ENCODE measurements at places on chromosomes 7 and 10.
A peak's percentile ranks its signal among the peaks of the same experiment; 100 is the strongest.

DNA sequence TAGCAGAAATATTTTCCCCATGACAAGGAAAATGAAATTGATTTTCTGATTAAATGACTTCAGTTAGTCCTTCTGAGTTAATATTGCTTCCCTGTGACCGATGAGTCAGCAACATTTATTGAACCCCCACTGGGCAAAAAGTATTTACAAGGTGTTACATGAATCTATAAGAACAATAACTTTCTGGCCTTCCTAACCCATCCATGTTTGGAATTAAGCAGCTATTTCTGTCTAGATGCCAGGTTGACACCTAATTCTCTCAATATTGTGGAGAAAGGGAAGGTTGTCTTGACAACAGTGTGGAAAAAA is 112.9 kb upstream of the JAZF1 start:
- DNase-seq, result no peak

DNA sequence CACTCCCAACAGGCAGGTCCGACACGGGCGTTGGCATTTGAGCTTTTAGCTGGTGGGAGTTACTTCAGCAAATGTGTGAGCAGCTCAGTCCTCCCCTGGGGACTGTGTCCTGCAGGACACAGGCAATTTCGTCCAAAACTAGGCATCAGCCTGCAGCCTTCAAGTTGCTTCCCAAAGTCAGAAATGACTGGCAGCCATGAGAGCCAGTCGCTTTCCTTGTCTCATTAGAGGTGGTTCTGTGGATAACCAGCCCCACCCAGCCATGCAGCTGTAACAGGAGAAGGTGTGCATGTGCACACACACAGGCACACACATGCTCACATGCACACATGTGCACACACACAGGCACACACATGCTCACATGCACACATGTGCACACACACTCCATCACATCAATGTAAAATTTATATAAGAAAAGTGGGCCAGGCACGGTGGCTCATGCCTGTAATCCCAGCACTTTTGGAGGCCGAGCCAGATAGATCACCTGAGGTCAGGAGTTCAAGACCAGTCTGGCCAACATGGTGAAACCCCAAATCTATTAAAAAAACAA is 138.8 kb upstream of the TCERG1L start:
- no peak for DNase-seq

GRCh38 chr10:85645926-85646711 is 720.5 kb downstream of the GRID1 start:
- no peak for DNase-seq

GRCh38 chr10:21502348-21502740 is 23.1 kb downstream of the SKIDA1 start:
- no peak for DNase-seq

GRCh38 chr7:18978108-18978495 is 139.3 kb downstream of the TWIST1 start:
- no peak for DNase-seq

DNA sequence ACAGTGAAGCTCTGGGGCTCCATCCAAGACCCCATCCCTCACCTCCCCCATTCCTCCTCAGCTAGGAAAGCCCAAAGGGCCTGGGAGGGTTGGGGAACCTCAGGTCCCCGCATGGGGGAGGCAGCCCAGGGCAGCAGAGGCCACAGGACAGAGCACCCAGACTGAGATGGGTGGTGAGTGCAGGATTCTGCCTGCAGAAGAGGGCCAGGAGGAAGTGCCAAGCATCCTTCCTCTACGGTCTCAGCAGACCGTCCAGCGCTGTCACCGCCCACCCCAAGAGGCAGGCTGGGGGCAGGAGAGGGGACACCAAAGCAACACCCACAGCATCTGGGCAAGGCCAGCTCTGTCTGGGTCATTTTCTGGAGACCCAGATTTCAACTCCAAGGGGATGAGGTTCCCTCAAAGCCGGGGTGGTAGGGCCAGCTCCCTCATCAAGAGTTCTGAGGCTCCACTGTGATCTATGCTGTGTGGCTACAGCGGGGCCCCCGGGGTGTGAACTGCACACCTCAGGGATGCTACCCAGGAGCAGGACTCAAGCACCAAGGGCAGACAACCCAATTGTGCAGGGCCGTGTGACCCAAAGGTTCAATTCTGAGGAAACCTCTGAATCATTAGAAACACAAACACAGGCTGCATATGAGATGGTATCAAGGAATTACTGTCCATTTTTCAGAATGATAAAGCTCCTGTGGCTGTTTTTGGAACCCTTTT is 46.8 kb downstream of the CAMK2B start:
- DNase-seq, result peak; percentile 34

- DNase-seq, result peak; percentile 65
These were observed 23.2 kb upstream of the ZNF32 start for GRCh38 chr10:43671659-43672531.

- no peak for DNase-seq
These were observed 128.7 kb upstream of the CXCL12 start for GRCh38 chr10:44513591-44513990.

- no peak for DNase-seq
These were observed 476.5 kb downstream of the SUGCT start for GRCh38 chr7:40611095-40611871.

DNA sequence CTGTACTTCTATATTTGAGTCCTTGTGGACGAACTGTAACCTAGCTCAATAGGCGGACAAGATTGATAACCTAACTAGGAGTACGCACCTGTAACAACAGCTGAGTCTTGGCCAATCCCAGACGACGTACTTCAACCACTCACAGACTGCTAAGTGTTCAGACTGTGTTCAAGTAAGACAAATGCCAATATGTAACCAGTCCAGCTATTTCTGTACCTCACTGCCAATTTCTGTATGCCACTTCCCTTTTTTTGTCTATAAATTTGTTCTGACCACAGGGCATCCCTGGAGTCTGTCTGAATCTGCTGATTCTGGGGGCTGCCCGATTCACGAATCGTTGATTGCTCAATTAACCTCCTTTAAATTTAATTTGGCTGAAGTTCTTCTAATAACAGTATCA is 32.2 kb downstream of the HACD1 start:
- DNase-seq, result no peak

GRCh38 chr7:155323001-155323638 is 25.4 kb downstream of the INSIG1 start:
- DNase-seq, result no peak

DNA sequence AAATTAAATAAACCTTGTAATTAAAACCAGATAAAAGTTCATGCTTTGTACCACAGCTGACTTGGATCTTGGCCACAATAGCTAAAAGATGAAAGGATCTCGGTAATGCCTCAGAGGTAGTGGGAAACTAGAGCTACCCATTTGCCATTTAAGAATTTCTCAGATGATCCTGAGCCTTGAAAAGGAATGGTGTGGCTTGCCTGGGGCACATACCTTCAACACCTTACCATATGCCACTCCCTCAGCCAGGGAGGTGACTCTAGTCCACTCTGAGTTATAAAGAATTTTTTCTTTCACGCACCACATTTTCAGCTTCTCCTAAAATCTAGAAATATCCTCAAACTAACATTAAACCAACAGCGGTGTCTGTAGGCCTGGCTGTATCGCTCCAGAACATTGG is 516.3 kb upstream of the TEX47 start:
- no peak for DNase-seq
